Posterior vena cava (tissue), 2 donors: ENCODE measurements at places on chromosomes 16 and 17. TPM values are rescaled to one million over a fixed set of nuclear protein-coding genes. Genes with fewer than 3 reads are reported as not detected.

DNA sequence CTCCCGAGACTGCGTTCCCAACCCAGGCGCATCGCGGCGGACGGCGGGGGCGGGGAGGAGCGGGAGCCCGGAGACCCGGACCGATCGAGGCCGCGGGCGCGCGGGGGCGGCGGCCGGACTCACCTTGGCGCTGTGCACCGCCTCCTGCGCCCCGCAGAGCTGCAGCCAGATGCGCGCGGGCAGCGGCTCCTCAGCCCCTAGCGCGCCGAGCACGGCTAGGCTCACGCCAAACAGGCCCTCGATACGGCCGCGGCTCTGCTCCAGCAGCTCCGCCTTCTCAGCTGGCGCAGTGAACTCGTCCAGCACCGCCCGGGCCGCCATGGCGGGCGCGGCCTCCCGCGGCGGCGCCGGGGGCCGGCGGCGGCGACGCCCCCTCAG is 339 bp downstream of the N4BP1 start:
- DNase-seq, result peak; percentile 90

DNA sequence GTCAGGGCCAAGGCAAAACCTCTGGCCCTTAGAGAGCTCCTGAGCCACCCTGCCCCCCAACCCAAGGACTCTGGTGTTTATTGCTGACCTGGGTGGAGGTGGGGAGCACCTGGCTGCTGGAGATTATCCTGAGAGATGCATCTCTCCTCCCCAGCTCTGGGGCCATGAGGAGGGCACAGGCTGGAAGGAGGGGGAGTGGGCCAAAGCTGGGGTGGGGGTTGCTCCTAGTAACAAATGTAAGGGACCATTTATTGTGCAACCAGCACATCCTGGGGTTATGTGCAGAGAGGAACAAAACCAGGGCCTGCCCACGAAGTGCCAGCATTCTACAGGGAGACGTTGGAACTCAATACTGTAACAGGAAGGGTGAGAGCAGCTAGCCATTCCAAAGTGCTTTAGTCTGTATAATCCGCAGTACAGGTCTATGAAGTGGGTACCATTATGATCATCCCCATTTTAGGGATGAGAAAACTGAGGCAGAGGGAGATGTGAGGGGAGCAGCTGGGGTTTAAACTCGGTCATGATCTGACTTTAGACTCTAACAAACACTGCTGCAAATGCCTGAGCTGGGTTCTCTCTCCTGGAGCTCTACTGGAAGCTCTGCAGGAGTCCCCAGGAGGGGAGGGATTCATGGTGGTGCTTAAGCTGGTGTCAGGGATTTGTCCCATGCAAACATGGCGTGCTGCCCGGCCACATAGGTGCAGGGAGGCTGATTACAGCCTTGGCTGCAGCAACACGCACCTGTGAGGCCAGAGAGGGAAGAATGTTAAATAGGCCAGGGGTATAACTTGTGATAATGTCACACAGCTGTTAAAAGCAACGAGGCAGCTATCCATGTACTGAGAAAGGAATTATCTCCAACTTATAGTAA is 1.4 kb upstream of the RHBDF2 start:
- peak; percentile 51 for DNase-seq

GRCh38 chr17:53627511-53627910 is 195.2 kb upstream of the KIF2B start:
- no peak for DNase-seq

DNA sequence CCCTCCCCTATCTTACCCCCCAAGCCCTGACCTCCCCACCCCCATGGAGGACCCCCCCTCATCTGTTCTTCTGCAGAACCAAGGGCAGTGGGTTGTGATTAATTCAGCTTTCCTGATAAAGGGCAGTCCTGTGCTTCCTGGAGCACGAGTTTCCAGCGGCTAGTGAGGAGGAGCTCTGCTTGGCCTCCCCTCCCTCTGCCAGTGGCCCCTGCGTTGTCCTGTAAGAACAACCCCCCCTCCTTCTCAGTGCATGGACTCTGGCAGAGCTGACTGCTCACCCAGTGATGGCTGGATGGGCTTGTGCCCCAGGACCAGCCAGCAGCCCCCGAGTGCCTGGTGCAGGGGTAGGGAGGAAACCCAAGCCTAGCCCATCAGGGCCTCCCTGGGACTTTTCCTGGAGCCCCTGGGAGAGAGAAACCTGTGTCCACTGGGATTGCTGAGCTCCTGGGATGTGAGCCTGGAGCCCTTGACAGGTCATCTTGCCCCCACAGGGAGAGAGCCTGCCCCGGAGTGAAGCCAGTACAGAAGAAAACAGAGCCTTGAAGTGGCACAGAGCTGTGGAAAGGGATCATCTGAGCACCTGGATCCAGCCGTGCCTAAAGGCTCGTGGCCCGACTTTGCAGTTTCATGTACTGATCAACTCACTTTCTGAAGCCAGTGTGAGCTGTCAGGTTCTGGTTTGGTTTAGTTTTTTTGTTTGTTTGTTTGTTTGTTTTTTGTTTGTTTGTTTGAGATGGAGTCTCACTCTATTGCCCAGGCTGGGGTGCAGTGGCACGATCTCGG is 26.5 kb downstream of the MMP15 start:
- no peak for DNase-seq

- no peak for DNase-seq
These were observed 7.3 kb upstream of the ALOX15 start for GRCh38 chr17:4648741-4649140.

- DNase-seq, result no peak
These were observed 424.0 kb downstream of the SHISA9 start for GRCh38 chr16:13325396-13325795.

- peak; percentile 84 for DNase-seq
These were observed 811 bp upstream of the MAP2K3 start for GRCh38 chr17:21283482-21284318.

- peak; percentile 93 for DNase-seq
These were observed at the start of gene MFAP4 for GRCh38 chr17:19386974-19387920. Gene MFAP4 (minus strand): TSS chr17:19387190. CDS start chr17:19387155, 35 bp downstream.

- DNase-seq, result no peak
These were observed 143.7 kb downstream of the ZNF18 start for GRCh38 chr17:11853321-11854151.

- DNase-seq, result no peak
These were observed 674.9 kb upstream of the C16orf82 start for GRCh38 chr16:26391833-26392232.

C17orf75 gene
- total RNA-seq, result 12.1 TPM
